ENCODE measurements at places on chromosomes 2 and 18.

- no peak for DNase-seq
Measured at GRCh38 chr2:229044581-229044980, 226.5 kb downstream of the PID1 start.

- DNase-seq: no peak
Measured at GRCh38 chr2:135074216-135074615, 22.1 kb downstream of the RAB3GAP1 start.

GRCh38 chr2:192465141-192465540 is 270.4 kb upstream of the TMEFF2 start:
- no peak for DNase-seq

GRCh38 chr2:218501665-218502064 is 66.5 kb downstream of the USP37 start:
- no peak for DNase-seq

GRCh38 chr2:145755019-145755837 is 1235.3 kb upstream of the ZEB2 start:
- no peak for DNase-seq

GRCh38 chr2:236321415-236321814 is 57.2 kb upstream of the ASB18 start:
- DNase-seq: no peak

All from right hindlimb (tissue), 1 donor.